Daoy (cell line): ENCODE measurements at places on chromosomes 2 and 18.

- DNase-seq: no peak
Observed at GRCh38 chr2:30772021-30772705, 35.1 kb downstream of the CAPN13 start.

GRCh38 chr2:18311420-18312195, 248.8 kb downstream of the RDH14 start:
- DNase-seq: peak; percentile 44

- peak; percentile 23 for DNase-seq
Observed at GRCh38 chr2:191789796-191790195, 57.1 kb downstream of the CAVIN2 start.

DNA sequence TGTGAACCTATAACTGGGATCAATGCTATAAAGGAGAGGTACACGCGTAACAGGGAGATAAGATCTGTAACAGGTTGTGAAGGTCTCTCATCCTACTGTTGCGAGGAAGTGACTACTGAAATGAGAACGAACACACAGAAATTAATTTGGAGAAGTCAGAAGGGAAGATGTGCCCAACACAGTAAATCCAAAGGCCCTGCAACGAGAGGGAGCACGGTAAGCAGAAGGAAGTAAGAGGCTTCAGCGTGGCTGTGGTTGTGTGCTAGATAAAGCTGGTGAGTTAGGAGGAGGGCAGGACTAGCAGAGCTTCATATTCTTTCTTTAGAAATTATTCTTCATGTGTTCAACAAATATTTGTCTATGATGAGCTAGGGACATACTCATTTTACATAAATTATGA, 2.5 kb upstream of the ATG16L1 start:
- DNase-seq: no peak

- no peak for DNase-seq
Observed at GRCh38 chr2:113829761-113830160, 60.1 kb upstream of the ACTR3 start.

DNA sequence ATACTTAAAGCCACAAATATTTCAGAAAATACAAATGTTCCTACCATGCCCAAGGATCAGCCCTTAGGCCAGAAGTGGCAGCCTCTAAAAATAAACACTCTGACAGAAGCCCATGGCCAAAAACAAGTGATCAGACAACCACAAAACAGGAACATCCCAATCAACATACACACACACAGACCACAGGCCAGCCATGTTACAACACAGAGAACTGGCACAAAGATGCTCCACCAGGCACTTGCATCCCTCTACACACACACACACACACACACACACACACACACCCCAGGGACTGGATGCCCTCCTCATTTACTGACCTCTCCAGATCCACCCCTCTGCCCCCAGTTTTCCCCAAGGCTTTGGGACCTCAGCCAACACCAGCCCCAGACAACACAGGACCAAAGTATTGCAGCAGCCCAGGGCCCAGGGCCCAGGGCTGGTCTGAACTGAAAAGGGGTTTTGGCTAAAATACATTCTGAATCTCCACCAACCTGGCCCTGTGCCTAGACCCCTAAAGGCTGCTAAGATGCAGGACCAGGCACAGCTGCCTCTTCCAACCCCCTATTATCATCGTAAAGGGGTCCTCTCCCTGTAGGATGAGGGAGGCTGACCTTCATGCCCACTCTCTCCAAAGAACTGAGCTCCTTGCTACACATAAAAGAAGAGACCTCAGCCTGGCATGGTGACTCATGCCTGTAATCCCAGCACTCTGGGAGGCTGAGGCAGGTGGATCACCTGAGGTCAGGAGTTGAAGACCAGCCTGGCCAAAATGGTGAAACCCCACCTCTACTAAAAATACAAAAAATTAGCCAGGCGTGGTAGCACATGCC, 151.4 kb downstream of the TNS1 start:
- peak; percentile 30 for DNase-seq

- peak; percentile 42 for DNase-seq
Observed at GRCh38 chr2:74261204-74261864, 62.9 kb downstream of the MTHFD2 start.

DNA sequence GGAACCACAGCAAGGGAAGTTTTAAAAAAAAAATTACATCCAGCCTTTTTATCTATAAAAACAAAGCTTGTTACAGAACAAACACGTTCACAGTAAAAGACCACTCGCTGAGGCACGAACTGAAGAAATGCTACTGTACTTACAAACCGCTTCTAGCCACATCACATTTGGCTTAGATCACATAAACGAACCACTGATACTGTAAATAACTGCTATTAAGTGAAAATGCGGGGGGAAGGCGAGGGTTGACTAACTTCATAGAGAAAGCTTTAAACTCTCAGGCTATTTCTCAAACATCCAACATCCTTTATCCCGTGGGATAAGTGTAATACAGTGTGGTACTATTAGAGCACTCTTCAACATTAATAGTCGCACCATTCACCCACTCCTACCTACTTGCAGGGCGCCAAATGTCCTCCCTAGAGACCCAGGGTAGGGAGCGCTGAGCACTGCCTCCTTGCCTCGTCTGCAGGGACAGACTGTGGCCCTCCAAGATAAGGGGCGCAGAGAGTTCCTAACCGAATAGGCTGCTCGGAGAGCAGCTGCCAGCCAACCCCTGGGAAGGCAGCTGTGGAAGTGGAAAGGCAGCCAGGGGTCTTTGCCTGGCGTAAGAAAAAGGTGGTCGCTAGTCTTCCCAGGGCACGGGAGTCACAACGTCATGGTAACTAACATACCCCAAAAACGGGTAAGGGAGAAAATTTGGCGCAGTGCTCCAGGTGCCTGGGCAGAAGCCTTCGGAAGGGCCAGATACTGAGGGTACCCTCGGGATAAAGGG, 854 bp downstream of the GPR155 start:
- DNase-seq: peak; percentile 31

GRCh38 chr2:47490406-47490805, 87.5 kb downstream of the MSH2 start:
- DNase-seq: no peak

GRCh38 chr2:53181759-53182158, 585.8 kb upstream of the CHAC2 start:
- DNase-seq: no peak

DNA sequence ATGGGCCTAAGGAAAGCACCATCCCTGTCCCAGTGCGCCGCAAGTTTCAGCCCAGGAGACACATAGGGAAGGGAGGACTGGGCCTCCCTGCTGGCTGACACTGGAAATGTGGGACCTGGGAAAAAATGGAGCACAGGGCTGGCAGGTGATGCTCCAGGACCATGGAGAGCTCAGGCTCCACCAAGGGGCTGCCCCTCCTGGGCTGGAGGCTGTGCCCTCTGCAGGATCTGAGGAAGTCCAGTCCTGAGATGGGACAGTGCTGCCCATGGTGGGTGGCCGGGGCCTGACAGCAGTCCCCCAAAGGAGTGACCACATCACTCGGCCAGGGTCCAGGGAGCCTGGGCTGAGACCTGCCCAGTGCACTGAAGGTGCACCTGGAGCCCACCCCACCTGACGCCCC, 108.6 kb upstream of the TEKT4 start:
- DNase-seq: no peak

- peak; percentile 38 for DNase-seq
Observed at GRCh38 chr2:67436221-67436620, 39.1 kb downstream of the ETAA1 start.

GRCh38 chr2:147945660-147946059, 74.9 kb downstream of the ORC4 start:
- no peak for DNase-seq

DNA sequence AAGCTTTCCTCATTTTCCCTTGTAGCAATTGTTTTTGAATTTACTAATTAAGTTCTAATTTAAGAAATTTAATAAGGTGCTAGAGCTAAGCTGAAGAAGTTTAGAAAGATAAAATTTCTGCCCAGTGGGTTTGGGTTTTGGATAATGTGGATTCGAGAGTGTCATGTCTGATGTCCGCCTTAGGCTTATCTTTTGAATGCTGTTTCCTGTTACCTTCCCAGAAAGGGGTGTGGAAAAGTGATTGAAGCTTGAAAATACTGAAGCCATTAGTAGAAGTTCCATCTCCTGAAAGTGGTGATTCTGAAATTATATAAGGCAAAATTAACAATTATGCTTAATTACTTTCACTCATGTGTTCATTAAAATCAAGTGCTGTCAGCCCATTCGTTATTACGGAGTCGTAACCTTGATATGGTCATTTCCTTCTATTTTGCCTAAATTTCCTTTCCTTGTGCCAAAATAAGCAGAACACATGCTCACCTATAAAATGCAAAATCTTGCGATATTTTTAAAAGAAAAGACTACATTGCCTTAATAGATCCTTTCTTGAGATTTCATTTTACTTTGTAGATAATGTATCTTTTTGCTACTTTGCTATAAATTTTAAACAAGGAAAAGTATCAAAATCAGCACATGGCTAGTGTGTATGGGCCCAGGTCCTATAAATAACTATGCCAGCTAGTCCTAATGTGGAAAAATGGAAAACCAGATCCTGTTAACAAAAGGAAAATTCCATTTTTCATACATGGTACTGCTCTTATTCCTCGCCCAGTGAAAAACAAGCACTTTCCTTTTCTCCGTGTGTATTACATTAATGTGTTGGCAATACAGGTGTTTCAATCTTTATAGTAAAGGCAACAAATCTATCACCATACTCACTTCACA, 97.3 kb downstream of the ICOS start:
- no peak for DNase-seq

- no peak for DNase-seq
Observed at GRCh38 chr2:60834270-60834717, 47.1 kb upstream of the REL start.

DNA sequence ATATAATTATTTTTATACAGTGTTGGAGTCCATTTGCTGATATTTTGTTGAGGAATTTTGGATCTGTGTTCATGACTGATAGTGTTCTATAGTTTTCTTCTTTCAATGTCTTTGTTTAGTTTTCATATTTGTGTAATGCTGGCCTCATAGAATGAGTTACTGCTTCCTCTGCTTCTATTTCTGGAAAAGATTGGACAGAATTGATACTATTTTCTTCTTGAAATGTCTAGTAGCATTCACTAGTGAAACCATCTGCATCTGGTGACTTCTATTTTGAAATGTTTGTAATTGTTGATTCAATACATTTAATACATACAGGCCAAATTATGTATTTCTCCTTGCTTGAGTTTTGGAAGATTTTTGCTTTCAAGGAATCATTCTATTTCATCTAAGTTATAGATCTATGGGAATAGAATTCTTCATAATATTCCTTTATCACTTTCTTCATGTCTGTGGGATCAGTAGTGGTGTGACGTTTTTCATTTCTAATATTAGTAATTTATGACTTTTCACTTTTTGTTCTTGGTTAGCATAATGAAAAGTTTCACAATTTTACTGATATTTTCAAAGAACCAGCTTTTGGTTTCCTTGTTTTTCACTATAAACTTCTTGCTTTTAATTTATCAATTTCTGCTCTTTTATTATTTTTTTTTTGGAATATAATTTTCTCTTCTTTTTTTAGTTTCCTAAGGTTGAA, 509.9 kb upstream of the VRK2 start:
- no peak for DNase-seq

DNA sequence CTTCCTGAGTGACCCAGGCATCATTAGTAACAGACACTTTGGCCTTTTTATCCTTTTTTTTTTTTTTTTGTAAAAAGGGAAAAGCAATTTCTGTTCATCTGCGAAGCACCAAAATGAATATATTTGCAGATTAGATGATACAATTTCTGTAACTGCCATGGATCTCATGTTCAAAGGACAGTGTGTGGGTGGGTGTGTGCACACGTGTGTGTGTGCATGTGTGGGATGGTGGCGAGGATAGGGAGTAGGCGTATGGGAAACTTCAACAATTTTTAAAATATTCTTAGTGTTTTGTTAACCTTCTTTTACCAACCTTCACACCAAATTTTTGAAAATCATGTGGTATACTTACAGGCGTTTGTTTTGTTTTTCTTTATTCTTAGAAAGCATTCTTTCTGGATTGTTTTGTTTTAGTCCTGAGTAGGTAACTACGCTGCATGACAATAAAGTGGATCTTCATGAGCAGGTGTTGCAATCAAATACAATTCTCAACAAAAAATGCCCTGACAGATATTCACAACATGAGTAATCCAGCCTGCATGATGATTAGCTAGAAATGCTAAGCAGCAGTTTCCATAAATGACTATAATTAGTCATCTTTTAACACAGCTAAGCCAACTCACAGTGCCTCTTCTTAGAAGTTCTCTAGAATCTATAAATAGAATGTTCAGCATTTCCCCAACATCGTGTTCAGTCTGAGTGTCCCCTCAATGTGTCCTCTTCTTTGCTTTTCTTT, 53.5 kb upstream of the RMDN2 start:
- peak; percentile 36 for DNase-seq

DNA sequence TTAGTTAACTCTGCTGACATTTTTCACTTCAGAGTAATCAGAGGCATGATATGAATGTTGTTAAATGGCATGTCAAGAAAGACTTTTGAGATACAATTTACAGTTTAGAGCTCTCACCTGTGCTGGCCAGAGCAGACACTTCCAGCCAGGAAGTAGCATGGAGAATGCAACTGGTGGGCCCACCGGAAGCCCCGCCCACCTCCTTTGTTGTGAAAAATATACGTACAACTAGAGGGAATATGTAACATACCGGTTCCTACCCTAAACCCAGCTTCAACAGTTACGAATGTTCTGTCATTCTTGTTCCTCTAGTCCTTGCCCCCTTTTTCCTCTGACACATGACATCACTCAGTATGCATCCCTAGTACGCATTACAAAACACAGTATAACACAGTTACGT, 70.2 kb upstream of the ITM2C start:
- DNase-seq: peak; percentile 56

DNA sequence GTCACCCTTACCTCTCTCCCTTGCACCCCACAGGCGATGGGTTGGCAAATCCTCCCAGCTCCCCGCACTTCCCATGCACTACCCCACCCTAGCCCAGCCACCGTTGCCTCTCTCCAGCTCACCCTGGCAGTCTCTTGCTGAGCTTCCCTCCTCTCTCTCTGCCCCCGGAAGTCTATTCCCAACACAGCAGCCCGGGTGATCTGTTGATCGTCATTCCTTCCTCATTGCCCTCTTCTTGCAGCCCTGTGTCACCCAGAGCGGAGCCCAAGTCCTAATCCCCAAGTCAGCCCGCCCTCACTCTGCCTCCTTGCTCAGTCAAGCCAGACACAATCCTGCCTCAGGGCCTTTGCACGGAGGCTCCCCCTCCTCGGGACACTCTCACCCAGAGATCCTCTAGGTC, 55.2 kb downstream of the CIB4 start:
- no peak for DNase-seq

DNA sequence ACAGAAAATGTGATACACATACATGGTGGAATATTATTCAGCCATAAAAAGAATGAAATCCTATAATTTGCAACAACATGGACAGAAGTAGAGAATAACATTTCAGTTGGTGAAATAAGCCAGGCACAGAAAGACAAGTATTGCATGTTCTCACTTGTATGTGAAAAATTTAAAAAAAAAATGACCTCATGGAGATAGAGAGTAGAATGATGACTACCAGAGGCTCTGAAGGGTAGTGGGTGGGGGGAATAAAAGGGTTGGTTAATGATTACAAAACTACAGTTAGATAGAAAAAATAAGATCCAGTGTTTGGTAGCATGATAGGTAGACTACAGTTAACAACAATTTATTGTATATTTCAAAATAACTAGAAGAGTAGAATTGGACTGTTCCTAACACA, 24.5 kb downstream of the PRKD3 start:
- DNase-seq: no peak

GRCh38 chr2:42102024-42102590, 54.3 kb downstream of the PKDCC start:
- DNase-seq: peak; percentile 79
